Neural crest cell (in vitro differentiated cells): ENCODE measurements at places on chromosomes 13 and 19. TPM values are rescaled to one million over a fixed set of nuclear protein-coding genes. Genes with fewer than 3 reads are reported as not detected.

DNA sequence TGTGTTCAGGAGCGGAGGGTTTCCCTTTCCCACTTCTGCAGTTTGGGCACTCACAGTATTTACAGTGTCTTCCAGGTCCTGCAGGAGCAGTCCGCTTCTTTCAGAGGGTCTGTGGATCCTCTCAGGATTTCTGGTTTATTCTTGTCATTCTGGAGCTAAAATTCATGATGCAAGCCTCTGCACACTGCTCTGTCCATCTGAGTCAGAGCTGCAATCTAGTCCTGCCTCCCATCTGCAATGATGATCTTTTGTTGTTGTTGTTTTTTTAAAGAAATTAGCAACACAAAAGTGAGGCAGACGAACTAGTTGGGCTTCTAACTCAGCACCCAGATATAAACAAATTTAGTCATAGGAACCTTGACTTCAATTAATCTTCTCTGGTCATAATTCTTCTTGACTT lies 86.5 kb downstream of the DLEU7 start:
- H3K36me3 ChIP-seq, result peaks cover 16% of the 10 kb centered on the region
- H3K4me1 ChIP-seq, result peaks cover 36% of the 10 kb centered on the region
- H3K27me3 ChIP-seq, result no peaks in the 10 kb centered on the region
- no peak for DNase-seq
- no peak overlapping the region for H3K4me3 ChIP-seq
- H3K27ac ChIP-seq, result peak overlapping the region; percentile 97

- no peak overlapping the region for H3K27ac ChIP-seq
- no peaks in the 10 kb centered on the region for H3K36me3 ChIP-seq
- no peaks in the 10 kb centered on the region for H3K4me1 ChIP-seq
- H3K27me3 ChIP-seq, result peaks cover 10% of the 10 kb centered on the region
- no peak for DNase-seq
Measured at GRCh38 chr19:51251468-51251820, 564 bp downstream of the SIGLECL1 start.

DNA sequence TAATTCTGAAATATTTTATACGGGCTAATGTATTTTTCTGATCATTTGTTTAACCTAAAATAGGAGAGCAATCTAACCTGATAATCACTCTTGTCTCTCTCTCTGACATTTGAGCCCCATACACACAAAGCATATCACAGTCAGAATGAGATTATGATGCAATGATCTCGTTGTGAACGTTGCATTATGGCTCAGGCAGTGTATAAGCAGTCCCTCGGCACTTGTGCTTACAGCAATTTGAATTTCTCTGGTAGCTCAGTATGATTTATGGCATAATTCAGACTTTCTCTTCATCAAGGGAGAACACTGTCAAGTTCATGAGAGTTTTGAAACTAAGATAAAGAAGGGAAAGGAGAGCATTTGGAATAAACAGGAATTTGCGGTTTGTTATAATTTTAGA lies 256.1 kb downstream of the DACH1 start:
- H3K4me1 ChIP-seq, result no peaks in the 10 kb centered on the region
- H3K27ac ChIP-seq, result no peak overlapping the region
- H3K36me3 ChIP-seq, result peaks cover 4% of the 10 kb centered on the region
- H3K27me3 ChIP-seq, result no peaks in the 10 kb centered on the region
- no peak for DNase-seq

The CEACAM4 gene
- total RNA-seq, result not detected in 2 replicates

DNA sequence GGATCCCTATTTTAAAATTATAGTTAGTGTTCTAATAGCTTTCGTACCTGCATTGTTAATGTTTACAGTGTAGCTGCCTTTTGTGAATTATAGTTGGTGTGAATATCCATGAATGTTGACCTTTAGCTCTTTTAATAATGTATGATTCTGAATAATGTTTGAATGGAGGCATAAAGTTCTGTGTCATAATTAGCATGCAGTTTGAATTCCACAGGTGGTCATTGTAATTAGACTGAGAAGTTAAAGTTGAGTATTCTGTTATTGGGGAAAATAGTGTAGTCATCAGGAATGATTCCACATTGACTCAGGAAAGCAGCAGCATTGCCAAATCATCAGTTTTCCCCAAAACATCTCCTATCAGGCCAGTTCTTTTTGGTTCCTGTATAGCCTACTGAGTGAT lies 12.1 kb downstream of the GPR18 start:
- DNase-seq, result no peak
- H3K36me3 ChIP-seq, result peaks cover 31% of the 10 kb centered on the region
- H3K27me3 ChIP-seq, result no peaks in the 10 kb centered on the region
- H3K4me3 ChIP-seq, result no peak overlapping the region

GRCh38 chr19:29849208-29849607 lies 37.4 kb downstream of the CCNE1 start:
- no peak for DNase-seq
- no peaks in the 10 kb centered on the region for H3K36me3 ChIP-seq
- H3K27me3 ChIP-seq, result peaks cover 27% of the 10 kb centered on the region
- H3K27ac ChIP-seq, result no peak overlapping the region

GRCh38 chr13:97249093-97249795 lies 27.1 kb downstream of the MBNL2 start:
- H3K27me3 ChIP-seq, result no peaks in the 10 kb centered on the region
- no peak for DNase-seq
- no peak overlapping the region for H3K4me3 ChIP-seq
- no peaks in the 10 kb centered on the region for H3K36me3 ChIP-seq
- H3K4me1 ChIP-seq, result peaks cover 49% of the 10 kb centered on the region

- no peak overlapping the region for H3K27ac ChIP-seq
- H3K36me3 ChIP-seq, result no peaks in the 10 kb centered on the region
- peaks cover 3% of the 10 kb centered on the region for H3K27me3 ChIP-seq
- H3K4me1 ChIP-seq, result peaks cover 23% of the 10 kb centered on the region
Measured at GRCh38 chr19:28883241-28883693, 329.7 kb downstream of the UQCRFS1 start.

The RNASEH2B gene
- 53.2 and 55.2 TPM in 2 replicates for total RNA-seq

- H3K27me3 ChIP-seq, result peaks cover 3% of the 10 kb centered on the region
- peak overlapping the region; percentile 31 for H3K4me3 ChIP-seq
- peaks cover 5% of the 10 kb centered on the region for H3K36me3 ChIP-seq
- peaks cover 9% of the 10 kb centered on the region for H3K4me1 ChIP-seq
Measured at GRCh38 chr19:49468746-49469447, 5.1 kb upstream of the FLT3LG start.

DNA sequence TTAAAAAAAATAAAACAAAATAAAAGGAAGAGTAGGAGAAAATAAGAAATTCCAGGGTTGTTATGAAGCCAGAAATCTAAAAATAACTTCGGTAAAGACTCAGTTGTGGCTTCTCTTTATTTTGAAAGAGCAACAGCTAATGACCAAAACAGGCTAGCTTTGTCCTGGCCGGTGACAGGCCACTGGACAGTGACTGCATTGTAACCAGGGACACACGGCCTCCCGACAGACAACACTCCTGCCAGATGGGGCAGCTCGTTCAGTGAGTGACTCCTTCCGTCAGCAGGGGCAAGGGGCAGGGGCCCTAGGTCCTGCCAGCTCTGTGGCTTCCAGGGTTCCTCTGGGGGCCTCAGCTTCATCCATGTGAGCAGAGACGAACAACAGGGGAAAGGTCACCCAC lies 173.4 kb downstream of the KATNAL1 start:
- DNase-seq, result no peak
- H3K27ac ChIP-seq, result peak overlapping the region; percentile 76
- H3K4me3 ChIP-seq, result peak overlapping the region; percentile 65
- peaks cover 58% of the 10 kb centered on the region for H3K4me1 ChIP-seq
- H3K27me3 ChIP-seq, result no peaks in the 10 kb centered on the region

GRCh38 chr13:24045597-24045996 lies 114.9 kb upstream of the SPATA13 start:
- H3K36me3 ChIP-seq, result peaks cover 10% of the 10 kb centered on the region
- no peak for DNase-seq

DNA sequence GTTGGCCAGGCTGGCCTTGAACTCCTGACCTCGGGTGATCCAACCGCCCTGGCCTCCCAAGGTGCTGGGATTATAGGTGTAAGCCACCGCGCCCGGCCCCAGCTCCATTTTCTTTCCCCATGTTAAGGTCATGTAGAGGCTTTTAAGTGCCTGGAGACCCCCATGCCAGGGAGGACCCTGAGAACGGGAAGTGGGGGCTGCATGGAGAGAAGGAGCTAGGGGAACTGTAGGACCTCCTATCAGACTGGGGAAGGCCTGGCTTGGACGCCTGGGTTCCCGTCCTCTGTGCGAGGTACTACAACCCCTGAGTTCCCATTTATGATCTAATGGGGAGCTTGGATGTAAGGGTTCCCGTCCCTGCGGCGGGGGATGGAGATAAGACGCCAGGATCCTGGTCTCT lies 714 bp upstream of the NPAS1 start:
- H3K36me3 ChIP-seq, result no peaks in the 10 kb centered on the region
- DNase-seq, result no peak
- H3K4me1 ChIP-seq, result peaks cover 13% of the 10 kb centered on the region
- H3K4me3 ChIP-seq, result peak overlapping the region; percentile 64

DNA sequence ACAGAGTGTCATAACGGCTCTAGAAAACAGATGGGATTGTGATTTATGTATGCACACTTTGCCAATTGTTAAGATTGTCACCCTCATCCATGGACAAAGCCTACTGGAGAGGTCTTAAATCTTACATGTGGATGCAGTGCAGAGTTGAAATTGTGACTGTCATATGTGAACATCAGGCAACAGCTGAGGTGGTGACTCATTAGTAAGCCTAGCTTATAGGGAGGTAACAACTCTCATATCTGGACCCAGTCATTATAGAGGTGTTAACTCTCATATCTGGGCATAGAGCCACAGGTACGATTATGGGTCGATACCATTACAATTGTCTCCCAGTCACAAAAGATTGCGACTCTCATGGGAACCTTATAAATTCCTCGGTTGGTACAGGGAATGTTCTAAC lies 29.8 kb upstream of the ZNF254 start:
- H3K27me3 ChIP-seq, result no peaks in the 10 kb centered on the region
- H3K4me3 ChIP-seq, result no peak overlapping the region
- H3K4me1 ChIP-seq, result no peaks in the 10 kb centered on the region
- H3K36me3 ChIP-seq, result peaks cover 48% of the 10 kb centered on the region

DNA sequence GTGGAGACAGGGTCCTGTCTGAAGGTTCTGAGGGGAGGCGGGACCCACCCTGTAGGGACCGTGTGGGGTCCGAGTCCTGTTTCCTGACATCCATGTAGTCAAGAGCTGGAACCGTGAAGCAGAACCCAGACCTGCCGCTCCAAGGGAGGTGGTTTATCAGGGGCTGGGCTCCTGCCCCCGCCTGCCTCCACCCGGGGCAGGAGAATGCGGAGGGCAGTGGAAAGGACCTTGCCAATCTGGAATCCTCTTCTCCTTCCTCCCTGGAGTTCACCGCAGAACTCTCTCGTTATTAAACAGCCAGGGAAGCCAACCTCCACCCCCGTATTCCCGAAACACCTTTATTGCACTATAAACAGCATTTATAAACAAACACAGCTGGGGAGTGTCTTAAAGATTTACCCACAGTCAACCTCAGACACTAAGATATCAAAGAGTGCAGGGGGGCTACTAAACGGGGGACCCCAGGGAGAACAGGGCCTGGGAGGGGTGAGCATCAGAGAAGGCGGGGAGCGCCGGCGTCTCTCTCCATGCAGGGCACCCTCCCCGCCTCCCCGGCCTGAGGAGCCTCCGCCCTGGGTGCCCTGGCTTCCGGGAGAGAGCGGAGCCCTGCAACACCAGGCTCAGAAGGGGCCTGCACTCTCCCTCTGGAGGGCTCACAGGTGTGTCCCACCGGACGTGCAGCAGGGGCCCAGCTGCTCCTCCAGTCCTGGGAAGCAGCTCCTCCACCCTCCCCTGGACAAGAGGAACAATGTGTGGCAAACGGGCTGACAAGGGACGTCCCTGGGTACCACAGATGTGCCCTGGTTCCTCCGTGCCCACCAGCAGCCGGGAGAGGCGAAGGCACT lies 3.6 kb downstream of the C2CD4C start:
- H3K36me3 ChIP-seq, result no peaks in the 10 kb centered on the region
- H3K27me3 ChIP-seq, result peaks cover 26% of the 10 kb centered on the region
- no peak overlapping the region for H3K27ac ChIP-seq
- H3K4me1 ChIP-seq, result peaks cover 18% of the 10 kb centered on the region
- DNase-seq, result no peak

GRCh38 chr13:75870397-75870903 lies 234.3 kb downstream of the LMO7 start:
- H3K4me1 ChIP-seq, result peaks cover 14% of the 10 kb centered on the region
- H3K27ac ChIP-seq, result peak overlapping the region; percentile 85
- H3K27me3 ChIP-seq, result no peaks in the 10 kb centered on the region
- H3K36me3 ChIP-seq, result no peaks in the 10 kb centered on the region
- peak overlapping the region; percentile 70 for H3K4me3 ChIP-seq
- DNase-seq, result peak; percentile 20

GRCh38 chr13:109651854-109652253 lies 134.5 kb downstream of the IRS2 start:
- no peaks in the 10 kb centered on the region for H3K27me3 ChIP-seq
- no peaks in the 10 kb centered on the region for H3K36me3 ChIP-seq
- no peak overlapping the region for H3K27ac ChIP-seq
- H3K4me1 ChIP-seq, result no peaks in the 10 kb centered on the region
- H3K4me3 ChIP-seq, result no peak overlapping the region
- no peak for DNase-seq

- DNase-seq, result no peak
- peaks cover 14% of the 10 kb centered on the region for H3K4me1 ChIP-seq
- H3K27ac ChIP-seq, result no peak overlapping the region
- H3K27me3 ChIP-seq, result peaks cover 4% of the 10 kb centered on the region
Measured at GRCh38 chr19:6374711-6375410, 872 bp downstream of the PSPN start.

The ZNF575 gene
- 0.57 and 0.72 TPM in 2 replicates for total RNA-seq

- DNase-seq, result no peak
- no peaks in the 10 kb centered on the region for H3K36me3 ChIP-seq
- H3K27ac ChIP-seq, result no peak overlapping the region
- no peaks in the 10 kb centered on the region for H3K27me3 ChIP-seq
- H3K4me1 ChIP-seq, result no peaks in the 10 kb centered on the region
Measured at GRCh38 chr13:23289917-23290357, 109.2 kb downstream of the SGCG start.

- no peaks in the 10 kb centered on the region for H3K4me1 ChIP-seq
- no peak for DNase-seq
- H3K27ac ChIP-seq, result no peak overlapping the region
- no peaks in the 10 kb centered on the region for H3K36me3 ChIP-seq
Measured at GRCh38 chr19:3770136-3770999, 1.7 kb downstream of the RAX2 start.

GRCh38 chr19:40139533-40140287 lies 49.0 kb upstream of the ZNF780A start:
- DNase-seq, result no peak
- H3K4me3 ChIP-seq, result no peak overlapping the region
- no peak overlapping the region for H3K27ac ChIP-seq
- peaks cover 64% of the 10 kb centered on the region for H3K27me3 ChIP-seq

The PPP1R13L gene
- 6.4 and 8.2 TPM in 2 replicates for total RNA-seq

- no peaks in the 10 kb centered on the region for H3K4me1 ChIP-seq
- H3K36me3 ChIP-seq, result no peaks in the 10 kb centered on the region
- no peak overlapping the region for H3K27ac ChIP-seq
- no peak for DNase-seq
- H3K27me3 ChIP-seq, result no peaks in the 10 kb centered on the region
Measured at GRCh38 chr13:100029933-100030332, 48.3 kb downstream of the ZIC2 start.
